ENCODE measurements at places on chromosomes 12 and 14. TPM values are rescaled to one million over a fixed set of nuclear protein-coding genes. Genes with fewer than 3 reads are reported as not detected.
A peak's percentile ranks its signal among the peaks of the same experiment; 100 is the strongest.

STRAP gene
- 91.4 TPM for polyA plus RNA-seq

DNA sequence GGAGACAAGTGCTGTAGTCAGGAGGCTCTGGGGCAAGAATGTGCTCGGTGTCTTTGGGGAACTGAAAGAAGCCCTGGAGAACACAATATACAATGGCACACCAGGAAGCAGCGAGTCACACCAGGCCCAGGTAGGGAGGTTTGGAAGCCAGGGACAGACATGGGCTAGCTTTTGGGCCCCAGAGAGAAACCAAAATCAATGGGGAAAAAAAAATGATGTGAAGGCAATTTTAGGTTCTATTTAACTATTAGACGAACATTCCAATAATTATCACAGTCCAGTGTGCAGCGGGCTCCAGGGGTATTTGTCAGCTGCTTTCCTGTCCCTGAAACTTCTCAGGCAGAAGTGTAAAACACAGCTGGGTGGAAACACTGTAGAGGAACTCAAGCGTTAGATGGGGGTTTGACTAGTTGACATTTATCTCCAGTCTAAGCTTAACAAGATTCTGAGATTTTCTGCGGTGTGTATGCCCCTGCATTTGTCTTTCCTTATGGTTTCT lies 21.8 kb upstream of the EGLN3 start:
- H3K4me3 ChIP-seq, result no peak overlapping the region
- no peaks in the 10 kb centered on the region for H3K36me3 ChIP-seq
- H3K27ac ChIP-seq, result no peak overlapping the region
- DNase-seq, result no peak
- no peaks in the 10 kb centered on the region for H3K27me3 ChIP-seq
- no peaks in the 10 kb centered on the region for H3K4me1 ChIP-seq

GRCh38 chr12:12461923-12462315 lies 100.7 kb downstream of the DUSP16 start:
- H3K4me1 ChIP-seq, result no peaks in the 10 kb centered on the region
- no peaks in the 10 kb centered on the region for H3K27me3 ChIP-seq
- no peaks in the 10 kb centered on the region for H3K36me3 ChIP-seq
- no peak overlapping the region for H3K4me3 ChIP-seq

- no peak overlapping the region for H3K4me3 ChIP-seq
- DNase-seq, result no peak
- peak overlapping the region; percentile 72 for H3K27ac ChIP-seq
- H3K4me1 ChIP-seq, result peaks cover 12% of the 10 kb centered on the region
- no peaks in the 10 kb centered on the region for H3K36me3 ChIP-seq
Measured at GRCh38 chr12:116299665-116300328, 22.3 kb upstream of the MED13L start.

- H3K36me3 ChIP-seq, result no peaks in the 10 kb centered on the region
- H3K27ac ChIP-seq, result no peak overlapping the region
- no peak for DNase-seq
- no peaks in the 10 kb centered on the region for H3K4me1 ChIP-seq
Measured at GRCh38 chr14:34843011-34843554, 32.1 kb downstream of the BAZ1A start.

DNA sequence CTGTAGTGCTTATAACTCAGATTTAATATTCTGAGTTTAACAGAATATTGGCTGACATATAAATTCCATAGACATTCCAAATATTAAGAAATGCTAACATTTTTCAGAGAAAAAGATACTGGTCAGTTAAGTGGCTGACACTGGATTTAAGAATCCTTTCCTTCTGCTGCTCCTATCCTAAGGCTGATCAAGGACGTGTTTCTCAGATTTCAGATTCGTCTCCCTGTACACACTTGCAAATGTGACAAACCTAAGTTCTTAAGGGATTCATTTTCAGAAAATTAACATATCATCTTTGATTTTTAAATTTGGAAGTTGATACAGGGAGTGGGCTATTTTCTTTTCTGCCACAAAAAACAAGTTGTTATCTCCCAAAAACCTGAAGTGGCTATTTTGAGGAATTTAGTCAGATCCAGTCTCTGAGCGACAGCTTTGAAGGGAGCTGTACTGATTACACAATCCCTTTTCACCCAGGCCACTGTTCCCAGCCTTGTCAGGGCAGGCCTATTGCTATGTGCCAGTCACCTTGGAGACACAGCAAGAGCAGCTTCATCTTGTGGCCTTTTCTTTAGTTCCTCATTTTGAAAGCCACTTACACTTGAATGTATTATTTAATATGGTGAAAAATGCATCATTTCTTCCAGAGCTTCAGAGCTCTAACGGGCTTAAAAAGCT lies 370.6 kb downstream of the KCNH5 start:
- no peaks in the 10 kb centered on the region for H3K36me3 ChIP-seq
- no peak overlapping the region for H3K27ac ChIP-seq
- no peak for DNase-seq
- no peaks in the 10 kb centered on the region for H3K27me3 ChIP-seq
- no peaks in the 10 kb centered on the region for H3K4me1 ChIP-seq

REP15 gene
- polyA plus RNA-seq, result 2.5 TPM

NPFF gene
- not detected for polyA plus RNA-seq

- H3K27me3 ChIP-seq, result peaks cover 2% of the 10 kb centered on the region
- H3K36me3 ChIP-seq, result no peaks in the 10 kb centered on the region
- H3K4me1 ChIP-seq, result no peaks in the 10 kb centered on the region
- no peak for DNase-seq
Measured at GRCh38 chr12:109836916-109837315, 3.7 kb upstream of the TRPV4 start.

DNA sequence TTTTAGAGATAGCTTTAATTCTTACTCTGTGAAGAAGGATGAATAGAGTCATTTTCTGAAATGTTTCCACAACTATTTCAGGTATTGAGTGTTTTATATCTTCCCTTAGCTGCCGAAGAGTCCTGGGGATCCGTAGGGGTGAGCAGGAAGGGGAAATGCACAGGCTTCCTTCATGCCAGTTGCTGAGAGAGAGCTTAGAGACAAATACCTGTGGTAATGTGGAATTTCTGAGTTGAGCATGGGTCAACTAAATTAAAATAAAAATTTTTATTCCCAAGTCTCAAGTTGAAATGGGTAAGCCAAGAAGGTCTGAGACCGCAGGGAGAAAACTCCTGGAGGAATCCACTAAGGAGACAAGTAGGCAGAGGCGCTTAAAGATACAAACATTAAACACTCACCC lies 185.7 kb downstream of the DAD1 start:
- no peak overlapping the region for H3K4me3 ChIP-seq
- H3K27me3 ChIP-seq, result no peaks in the 10 kb centered on the region
- no peak overlapping the region for H3K27ac ChIP-seq
- DNase-seq, result no peak
